GM23338 (cell line): ENCODE measurements at places on chromosomes 5 and 9.

GRCh38 chr5:2373631-2374030 lies 377.8 kb downstream of the IRX2 start:
- DNase-seq, result no peak
- H3K27me3 ChIP-seq, result no peaks in the 10 kb centered on the region
- no peaks in the 10 kb centered on the region for H3K4me1 ChIP-seq
- no peaks in the 10 kb centered on the region for H3K36me3 ChIP-seq
- no peak overlapping the region for H3K27ac ChIP-seq

- H3K27me3 ChIP-seq, result no peaks in the 10 kb centered on the region
- no peaks in the 10 kb centered on the region for H3K36me3 ChIP-seq
- H3K27ac ChIP-seq, result no peak overlapping the region
Observed at GRCh38 chr5:77282337-77283027, 72.0 kb downstream of the PDE8B start.

- H3K27ac ChIP-seq, result peak overlapping the region; percentile 83; the same call in 1 of the 2 replicates
- no peaks in the 10 kb centered on the region; the same call in 1 of the 2 replicates for H3K36me3 ChIP-seq
- peak; percentile 38 for DNase-seq
- H3K4me1 ChIP-seq, result peaks cover 25% of the 10 kb centered on the region
Observed at GRCh38 chr5:14357441-14357840, 214.3 kb downstream of the TRIO start.

DNA sequence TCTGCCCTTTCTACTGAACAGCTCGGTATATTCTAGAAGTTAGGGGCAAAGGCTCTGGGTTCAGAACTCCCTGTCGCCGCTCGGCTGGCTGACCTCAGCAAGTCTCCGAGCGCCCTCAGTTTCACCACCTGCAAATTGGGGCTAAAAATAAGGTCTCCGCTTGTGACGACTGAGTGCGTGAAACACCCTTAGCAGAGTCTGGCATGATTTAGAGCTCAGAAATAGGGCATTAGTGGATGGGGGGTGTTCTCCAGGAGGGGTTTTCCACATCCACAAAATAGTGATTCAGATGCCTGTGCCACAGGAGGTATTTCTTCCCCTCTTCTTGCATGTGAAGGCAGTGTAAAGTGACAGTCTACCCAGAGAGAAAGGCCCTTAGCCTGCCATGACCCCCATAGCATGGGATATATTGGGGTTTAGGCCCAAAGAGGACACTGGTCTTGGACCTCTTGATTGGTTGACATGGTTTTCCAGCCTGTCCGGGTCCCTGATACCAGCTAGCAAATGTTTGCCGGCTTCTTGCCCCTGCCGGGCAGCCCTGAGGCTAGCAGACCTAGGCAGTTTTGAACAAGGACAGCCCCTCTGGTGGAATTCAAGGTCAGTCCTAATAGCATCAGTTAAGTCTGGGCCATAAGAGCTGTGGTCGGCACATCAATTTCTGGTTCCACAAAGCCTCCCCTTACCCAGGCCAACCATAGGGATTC lies 1.4 kb downstream of the ERGIC1 start:
- no peaks in the 10 kb centered on the region; the same call in 1 of the 2 replicates for H3K36me3 ChIP-seq
- no peaks in the 10 kb centered on the region for H3K27me3 ChIP-seq
- H3K4me1 ChIP-seq, result peaks cover 20% of the 10 kb centered on the region
- peak overlapping the region; percentile 88 for H3K4me3 ChIP-seq
- DNase-seq, result no peak

GRCh38 chr5:103041071-103041676 lies 78.8 kb downstream of the GIN1 start:
- no peaks in the 10 kb centered on the region for H3K36me3 ChIP-seq
- H3K4me1 ChIP-seq, result no peaks in the 10 kb centered on the region
- H3K27me3 ChIP-seq, result no peaks in the 10 kb centered on the region
- H3K4me3 ChIP-seq, result no peak overlapping the region

DNA sequence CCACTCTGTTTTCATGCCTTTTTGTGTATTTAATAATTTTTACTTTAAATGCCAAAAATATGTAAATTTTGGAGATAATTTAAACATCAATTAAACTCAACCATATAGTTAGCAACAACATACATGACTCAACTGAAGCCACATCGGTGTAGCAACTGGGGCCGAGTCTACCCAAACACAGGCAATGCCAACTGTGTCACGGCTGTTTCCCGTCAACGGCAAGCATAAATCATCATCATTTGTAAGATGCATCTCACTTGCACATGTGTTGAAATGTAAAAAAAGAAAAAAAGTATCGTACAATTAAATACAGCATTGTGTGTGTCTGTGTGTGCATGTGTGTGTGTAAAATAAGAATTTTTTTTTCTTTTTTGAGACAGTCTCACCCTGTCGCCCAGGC lies 160.1 kb upstream of the TAS2R1 start:
- no peaks in the 10 kb centered on the region for H3K36me3 ChIP-seq
- H3K27me3 ChIP-seq, result no peaks in the 10 kb centered on the region
- DNase-seq, result no peak
- H3K4me1 ChIP-seq, result no peaks in the 10 kb centered on the region
- H3K4me3 ChIP-seq, result no peak overlapping the region
- H3K27ac ChIP-seq, result no peak overlapping the region

- no peaks in the 10 kb centered on the region for H3K36me3 ChIP-seq
- no peak overlapping the region for H3K4me3 ChIP-seq
- peak; percentile 11 for DNase-seq
- no peak overlapping the region for H3K27ac ChIP-seq
- no peaks in the 10 kb centered on the region for H3K4me1 ChIP-seq
Observed at GRCh38 chr5:115306011-115306536, 9.6 kb upstream of the CCDC112 start.

GRCh38 chr5:109365653-109366052 lies 44.1 kb downstream of the PJA2 start:
- H3K4me3 ChIP-seq, result no peak overlapping the region
- H3K36me3 ChIP-seq, result peaks cover 10% of the 10 kb centered on the region; the same call in 1 of the 2 replicates
- no peak for DNase-seq

DNA sequence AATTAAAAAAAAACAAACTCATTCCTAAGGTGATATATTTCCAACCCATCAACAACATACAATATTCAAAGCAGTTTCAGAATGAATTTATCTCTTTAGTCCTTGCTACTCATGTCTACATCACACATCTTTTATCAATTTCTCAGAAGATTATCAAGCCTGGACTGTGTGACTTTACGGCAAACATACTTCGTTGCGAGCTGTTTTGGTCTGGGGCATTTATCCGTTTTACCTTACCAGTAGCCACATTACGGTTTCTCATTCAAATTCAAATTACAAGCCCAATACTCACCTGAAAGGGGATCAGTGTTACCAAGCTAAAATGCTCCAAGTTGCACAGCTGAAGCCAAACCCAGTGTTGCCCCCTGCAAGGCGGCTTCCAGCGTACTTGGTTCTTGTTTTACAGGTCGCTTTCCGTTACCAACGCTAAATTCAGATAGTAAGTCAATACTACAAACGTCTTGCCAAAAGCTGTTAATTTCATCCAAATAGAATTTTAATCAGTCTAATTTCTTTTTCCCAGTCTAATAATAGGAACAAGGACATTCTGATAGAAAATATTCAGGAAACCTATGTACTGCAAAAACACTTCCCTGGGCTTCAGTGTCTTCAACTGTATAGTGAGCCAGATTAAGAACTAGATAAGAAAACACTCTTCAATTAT lies 1.8 kb downstream of the HNRNPH1 start:
- no peaks in the 10 kb centered on the region for H3K27me3 ChIP-seq
- H3K4me1 ChIP-seq, result peaks cover 39% of the 10 kb centered on the region
- DNase-seq, result no peak
- peaks cover 58% of the 10 kb centered on the region for H3K36me3 ChIP-seq
- H3K4me3 ChIP-seq, result peak overlapping the region; percentile 93

DNA sequence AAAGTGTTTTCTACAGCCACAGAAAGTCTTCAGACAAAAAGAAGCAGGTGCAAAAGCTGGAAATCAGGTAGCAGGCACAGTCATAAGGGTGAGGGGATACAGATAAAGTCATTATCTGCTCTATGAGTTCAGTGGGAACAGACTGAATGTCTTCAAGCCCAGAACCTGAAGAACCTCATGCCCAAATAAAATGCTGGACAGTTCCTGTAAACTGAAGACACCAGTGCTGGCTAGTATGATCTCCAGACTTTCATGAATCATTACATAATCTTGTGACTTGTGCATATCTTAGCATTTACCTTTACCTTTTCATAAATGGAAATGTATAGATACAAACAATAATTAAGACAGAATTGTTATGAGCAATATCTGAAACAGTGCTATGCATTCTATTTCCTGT lies 728.7 kb downstream of the DNAH5 start:
- no peak for DNase-seq
- no peak overlapping the region for H3K27ac ChIP-seq
- H3K27me3 ChIP-seq, result no peaks in the 10 kb centered on the region
- no peaks in the 10 kb centered on the region for H3K36me3 ChIP-seq
- H3K4me3 ChIP-seq, result no peak overlapping the region

GRCh38 chr5:172541773-172542136 lies 87.4 kb upstream of the SH3PXD2B start:
- H3K27me3 ChIP-seq, result no peaks in the 10 kb centered on the region
- no peak overlapping the region for H3K27ac ChIP-seq
- H3K4me3 ChIP-seq, result no peak overlapping the region
- no peaks in the 10 kb centered on the region for H3K36me3 ChIP-seq

- H3K27me3 ChIP-seq, result no peaks in the 10 kb centered on the region
- H3K4me1 ChIP-seq, result no peaks in the 10 kb centered on the region
- no peak overlapping the region for H3K27ac ChIP-seq
- H3K4me3 ChIP-seq, result no peak overlapping the region
- H3K36me3 ChIP-seq, result no peaks in the 10 kb centered on the region; the same call in 1 of the 2 replicates
Observed at GRCh38 chr9:114177423-114178064, 22.2 kb downstream of the COL27A1 start.

- H3K36me3 ChIP-seq, result no peaks in the 10 kb centered on the region
- no peaks in the 10 kb centered on the region for H3K27me3 ChIP-seq
- H3K4me3 ChIP-seq, result no peak overlapping the region
- H3K4me1 ChIP-seq, result no peaks in the 10 kb centered on the region
Observed at GRCh38 chr5:4413996-4414395, 726.1 kb upstream of the ADAMTS16 start.

DNA sequence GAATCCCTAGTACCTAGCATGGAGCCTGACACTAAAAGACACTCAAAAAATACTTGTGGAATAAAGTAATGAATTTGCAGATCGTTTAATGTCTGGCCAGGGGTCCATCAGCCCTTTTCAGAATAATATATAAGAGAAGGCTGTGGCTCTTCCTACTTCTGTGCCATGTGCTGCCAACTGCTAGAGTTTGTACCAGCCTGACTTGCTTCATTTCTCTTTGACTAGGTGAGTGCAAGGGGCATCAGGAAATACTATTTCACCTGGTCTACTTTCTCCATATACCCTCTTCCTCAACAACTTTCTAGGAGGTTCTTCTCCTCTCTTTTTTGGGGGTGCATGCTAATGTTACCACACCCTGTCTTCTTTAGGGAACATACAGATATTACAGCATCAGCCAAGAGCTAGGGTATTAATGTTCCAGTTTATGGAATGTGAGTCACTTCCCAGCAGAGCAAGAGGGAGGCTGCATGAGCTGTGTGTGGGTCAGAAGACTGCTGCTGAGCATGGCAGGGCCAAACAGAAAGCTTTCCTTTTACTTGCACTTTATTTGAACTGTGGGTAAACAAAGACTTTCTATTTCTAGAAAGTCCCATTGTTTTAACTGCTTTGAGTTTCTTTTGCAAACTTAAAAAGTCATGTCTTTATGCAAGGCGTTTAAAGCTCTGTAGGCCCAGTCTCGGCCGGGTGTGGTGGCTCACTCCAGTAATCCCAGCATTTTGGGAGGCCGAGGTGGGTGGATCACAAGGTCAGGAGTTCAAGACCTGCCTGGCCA lies 158.9 kb downstream of the ADAMTSL1 start:
- H3K36me3 ChIP-seq, result no peaks in the 10 kb centered on the region
- no peaks in the 10 kb centered on the region for H3K27me3 ChIP-seq
- DNase-seq, result no peak

GRCh38 chr5:88924330-88924657 lies 41.3 kb upstream of the MEF2C start:
- no peaks in the 10 kb centered on the region for H3K27me3 ChIP-seq
- no peaks in the 10 kb centered on the region for H3K36me3 ChIP-seq

GRCh38 chr9:77712533-77713130 lies 64.5 kb upstream of the GNA14 start:
- no peak overlapping the region for H3K4me3 ChIP-seq
- no peak for DNase-seq
- H3K27me3 ChIP-seq, result no peaks in the 10 kb centered on the region
- no peaks in the 10 kb centered on the region for H3K36me3 ChIP-seq
- peaks cover 38% of the 10 kb centered on the region for H3K4me1 ChIP-seq

DNA sequence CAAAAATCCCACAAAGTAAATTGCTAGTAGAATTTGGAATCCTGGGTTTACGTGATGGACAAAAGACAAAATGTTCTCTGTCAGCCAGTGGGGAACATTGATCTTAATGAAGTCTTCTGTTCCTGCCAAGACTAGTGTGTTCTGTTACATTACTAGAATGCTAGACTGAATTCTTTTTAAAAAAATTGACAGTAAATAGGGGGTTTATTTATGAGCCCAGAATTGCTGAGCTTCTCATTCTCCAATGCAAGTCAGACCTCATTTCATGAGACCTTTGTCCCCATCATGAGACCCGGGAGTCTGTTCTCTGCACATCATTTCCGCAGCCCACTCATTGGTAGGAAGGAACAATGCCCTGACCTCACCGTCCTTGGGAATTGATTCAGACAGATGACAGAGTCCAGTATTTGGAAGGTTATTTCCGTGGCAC lies 173.8 kb upstream of the OTULINL start:
- no peak for DNase-seq
- H3K27me3 ChIP-seq, result no peaks in the 10 kb centered on the region
- H3K27ac ChIP-seq, result no peak overlapping the region
- peaks cover 15% of the 10 kb centered on the region for H3K36me3 ChIP-seq
- no peak overlapping the region for H3K4me3 ChIP-seq
- H3K4me1 ChIP-seq, result no peaks in the 10 kb centered on the region

DNA sequence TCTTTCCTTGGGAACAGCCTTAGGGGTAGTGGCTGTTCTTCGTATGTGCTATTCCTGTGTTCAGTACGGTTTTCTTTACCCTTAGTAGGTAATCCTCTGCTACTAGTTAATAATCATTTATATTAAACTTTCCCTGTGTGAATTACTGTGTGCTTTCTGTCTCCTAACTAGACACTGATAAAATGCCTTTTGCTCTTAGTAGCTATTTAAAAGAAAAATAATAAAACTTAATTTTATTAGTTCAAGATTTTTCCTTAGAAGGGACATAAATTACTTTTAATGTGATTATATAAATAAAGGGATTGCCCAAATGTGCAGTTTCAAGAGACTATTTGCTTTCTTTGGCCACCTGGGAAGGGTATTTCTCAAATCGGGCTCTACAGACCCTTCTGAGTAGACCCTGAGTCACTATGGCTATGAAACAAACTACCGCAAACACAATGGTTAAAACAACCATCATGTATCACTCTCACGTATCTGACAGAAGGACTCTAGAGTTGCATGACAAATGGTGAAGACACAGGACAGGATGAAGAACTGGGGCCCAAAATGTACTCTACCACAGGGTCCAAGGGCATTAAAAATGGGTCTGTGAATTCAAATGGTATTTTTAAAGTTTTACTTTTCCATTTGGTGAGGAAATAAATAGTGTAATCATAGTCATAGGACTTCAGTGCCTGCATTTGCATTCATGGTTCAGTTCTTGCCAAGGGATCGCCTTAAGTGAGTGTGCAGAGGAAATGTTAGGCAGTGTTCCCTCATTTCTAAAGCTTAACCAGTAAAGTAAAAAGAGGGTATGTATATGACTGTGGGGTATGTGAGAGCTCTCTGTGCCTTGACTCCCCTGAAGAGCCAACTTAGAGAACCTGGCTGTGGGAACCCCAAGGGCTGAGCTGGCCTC lies 97.0 kb downstream of the TSSK1B start:
- no peaks in the 10 kb centered on the region for H3K27me3 ChIP-seq
- H3K27ac ChIP-seq, result no peak overlapping the region
- peaks cover 6% of the 10 kb centered on the region; the same call in 1 of the 2 replicates for H3K4me1 ChIP-seq
- no peak for DNase-seq

GRCh38 chr9:22683700-22684075 lies 237.1 kb downstream of the DMRTA1 start:
- DNase-seq, result no peak
- H3K27me3 ChIP-seq, result no peaks in the 10 kb centered on the region
- H3K36me3 ChIP-seq, result no peaks in the 10 kb centered on the region
- peaks cover 16% of the 10 kb centered on the region for H3K4me1 ChIP-seq
- no peak overlapping the region for H3K27ac ChIP-seq
